ENCODE measurements at places on chromosomes 2 and 18.

GRCh38 chr2:136863874-136864273 lies 98.5 kb downstream of the THSD7B start:
- no peak for DNase-seq

GRCh38 chr2:10447300-10447894 lies 730 bp downstream of the ODC1 start:
- peak; percentile 24 for DNase-seq

DNA sequence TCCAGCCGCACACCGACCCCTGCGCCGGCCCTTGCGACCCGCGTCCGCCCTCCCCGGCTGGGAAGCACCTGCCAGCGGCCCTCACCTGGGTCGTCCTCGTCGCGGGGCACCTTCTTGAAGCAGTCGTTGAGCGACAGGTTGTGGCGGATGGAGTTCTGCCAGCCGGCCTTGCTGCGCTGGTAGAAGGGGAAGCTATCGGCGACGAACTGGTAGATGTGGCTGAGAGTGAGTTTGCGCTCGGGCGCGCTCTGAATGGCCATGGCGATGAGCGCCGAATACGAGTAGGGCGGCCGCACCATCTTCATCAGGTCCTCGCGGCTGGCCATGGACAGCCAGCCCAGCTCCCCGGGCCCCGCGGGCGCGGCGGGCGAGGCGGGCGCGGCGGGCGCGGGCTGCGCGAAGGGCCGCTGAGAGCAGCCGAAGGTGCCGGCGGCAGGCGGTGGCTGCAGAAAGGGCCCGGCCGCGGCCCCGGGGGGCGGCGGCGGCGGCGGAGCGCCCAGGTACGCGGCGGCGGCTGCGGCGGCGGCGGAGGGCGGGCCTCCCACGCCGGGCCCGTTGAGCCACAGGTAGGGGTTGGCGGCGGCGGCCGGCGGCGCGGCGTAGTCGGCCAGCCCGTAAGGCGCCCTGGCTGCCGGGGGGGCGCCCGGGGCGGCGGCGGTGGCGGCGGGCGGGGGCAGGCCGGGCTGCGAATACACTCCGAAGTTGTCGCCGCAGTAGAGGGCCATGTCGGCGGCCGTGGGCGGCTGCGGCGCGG lies 505 bp downstream of the FOXI3 start:
- DNase-seq = no peak

GRCh38 chr2:151972241-151973012 lies 126.4 kb downstream of the CACNB4 start:
- DNase-seq = no peak

DNA sequence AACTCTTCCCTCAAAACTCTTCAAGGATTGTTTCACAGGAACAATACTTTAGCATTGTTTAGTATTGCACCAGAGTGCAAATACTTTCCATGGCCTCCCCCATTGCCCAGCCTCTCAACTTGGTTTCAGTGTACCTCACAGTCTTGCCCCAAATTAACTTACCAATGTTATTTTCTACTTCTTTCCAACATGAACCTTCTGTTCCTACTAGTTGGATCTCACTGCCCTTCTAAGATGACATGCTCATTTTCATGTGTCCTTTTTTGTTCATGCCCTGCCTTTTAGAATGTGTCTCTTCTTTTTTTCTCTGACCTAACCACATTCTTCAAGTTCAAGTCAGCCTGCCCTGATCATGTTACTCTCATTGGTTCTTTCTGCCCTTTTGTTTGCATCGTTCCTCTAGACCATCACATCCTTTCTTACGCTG lies 4.1 kb downstream of the SPATS2L start:
- DNase-seq = no peak

- no peak for DNase-seq
Measured at GRCh38 chr2:72989770-72990556, 72.6 kb downstream of the EMX1 start.

DNA sequence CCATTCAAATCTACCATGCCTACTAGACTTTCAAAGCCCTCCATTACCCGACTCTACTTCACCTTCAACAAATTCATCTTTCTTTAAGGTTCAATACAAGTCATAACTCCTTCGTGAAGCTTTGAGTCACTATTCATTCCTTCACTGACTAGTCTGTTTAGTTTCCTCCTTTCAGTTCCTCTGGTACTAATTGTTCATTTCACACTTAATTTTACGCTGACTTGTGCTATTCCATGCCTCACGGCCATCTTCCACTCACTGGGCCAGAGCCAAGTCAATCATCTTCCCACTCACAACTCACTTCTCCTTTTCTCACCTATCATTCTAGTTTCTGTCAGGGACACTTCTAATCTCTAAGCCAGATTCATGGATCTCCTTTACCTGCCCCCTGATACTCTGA lies 136.2 kb downstream of the MTX2 start:
- DNase-seq = no peak

DNA sequence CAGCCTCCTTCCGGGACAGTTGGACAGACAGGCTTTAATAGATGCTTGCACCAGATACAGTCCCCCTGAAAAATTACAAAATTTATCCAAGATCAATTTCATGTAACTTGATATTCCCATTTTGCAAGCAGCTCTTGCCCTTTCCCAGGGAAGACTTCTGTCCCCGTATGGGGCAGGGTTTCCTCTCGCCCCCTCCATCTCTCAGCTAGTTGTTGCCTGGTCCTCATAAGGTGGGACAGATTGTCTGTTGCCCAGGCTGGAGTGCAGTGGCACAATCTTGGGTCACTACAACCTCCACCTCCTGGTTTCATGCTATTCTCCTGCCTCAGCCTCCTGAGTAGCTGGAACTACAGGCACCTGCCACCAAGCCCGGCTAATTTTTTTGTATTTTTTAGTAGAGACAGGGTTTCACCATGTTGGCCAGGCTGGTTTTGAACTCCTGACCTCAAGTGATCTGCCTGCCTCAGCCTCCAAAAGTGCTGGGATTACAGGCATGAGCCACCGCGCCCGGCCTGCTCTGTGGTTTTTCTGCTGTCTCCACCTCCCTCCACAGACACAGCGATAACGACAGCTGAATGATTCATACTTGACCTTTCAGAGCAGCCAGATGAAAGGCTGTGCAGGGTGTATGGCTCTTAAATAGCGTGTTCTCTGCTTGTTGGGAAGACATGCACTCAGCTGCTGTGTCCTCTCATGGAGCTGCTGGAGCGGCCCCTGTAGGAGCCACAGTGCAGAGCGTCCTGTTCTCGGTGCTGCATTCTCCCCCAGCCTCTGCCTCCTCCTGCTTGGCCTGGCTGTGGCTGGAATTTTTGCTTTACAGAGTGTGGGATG lies 61.4 kb downstream of the TTC39C start:
- peak; percentile 86 for DNase-seq

DNA sequence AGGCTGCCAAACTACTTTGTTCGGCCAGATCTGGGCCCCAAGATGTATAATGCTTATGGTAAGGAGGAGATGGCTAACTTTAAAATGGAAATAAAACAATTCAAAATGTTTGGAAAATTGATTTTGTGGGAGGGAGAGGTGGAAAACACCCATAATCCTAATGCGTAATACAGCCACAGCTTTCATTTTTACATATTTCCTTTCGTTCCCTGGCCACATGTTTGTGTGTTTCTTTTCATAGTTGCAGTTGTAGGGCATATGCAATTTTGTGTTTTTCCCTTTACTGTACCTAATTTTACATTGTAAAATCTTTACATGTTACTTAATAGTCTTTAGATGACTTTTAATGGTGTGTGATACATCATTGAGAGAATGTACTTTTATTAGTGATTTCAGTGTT lies 44.6 kb downstream of the KDM3A start:
- no peak for DNase-seq

- DNase-seq = no peak
Measured at GRCh38 chr2:191297033-191297432, 51.8 kb downstream of the MYO1B start.

DNA sequence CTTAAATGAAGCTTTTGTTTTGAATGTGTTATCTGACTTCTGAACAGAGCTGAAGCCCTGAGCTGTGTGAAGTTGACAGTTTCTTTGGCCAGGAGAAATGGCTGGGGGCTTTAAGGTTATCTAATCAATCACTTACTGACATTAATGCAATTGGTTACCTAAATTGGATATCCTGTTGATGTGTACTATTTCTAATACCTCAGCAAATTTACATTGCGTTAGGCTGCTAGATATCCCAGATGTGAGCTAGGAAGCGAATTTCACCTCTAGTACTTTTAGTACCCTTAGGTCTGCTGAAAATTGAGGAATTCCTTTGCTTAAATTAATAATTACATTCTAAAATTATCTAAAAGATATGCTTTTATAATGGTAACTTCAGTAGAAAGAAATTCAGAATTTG lies 102.0 kb downstream of the LCLAT1 start:
- DNase-seq = no peak

DNA sequence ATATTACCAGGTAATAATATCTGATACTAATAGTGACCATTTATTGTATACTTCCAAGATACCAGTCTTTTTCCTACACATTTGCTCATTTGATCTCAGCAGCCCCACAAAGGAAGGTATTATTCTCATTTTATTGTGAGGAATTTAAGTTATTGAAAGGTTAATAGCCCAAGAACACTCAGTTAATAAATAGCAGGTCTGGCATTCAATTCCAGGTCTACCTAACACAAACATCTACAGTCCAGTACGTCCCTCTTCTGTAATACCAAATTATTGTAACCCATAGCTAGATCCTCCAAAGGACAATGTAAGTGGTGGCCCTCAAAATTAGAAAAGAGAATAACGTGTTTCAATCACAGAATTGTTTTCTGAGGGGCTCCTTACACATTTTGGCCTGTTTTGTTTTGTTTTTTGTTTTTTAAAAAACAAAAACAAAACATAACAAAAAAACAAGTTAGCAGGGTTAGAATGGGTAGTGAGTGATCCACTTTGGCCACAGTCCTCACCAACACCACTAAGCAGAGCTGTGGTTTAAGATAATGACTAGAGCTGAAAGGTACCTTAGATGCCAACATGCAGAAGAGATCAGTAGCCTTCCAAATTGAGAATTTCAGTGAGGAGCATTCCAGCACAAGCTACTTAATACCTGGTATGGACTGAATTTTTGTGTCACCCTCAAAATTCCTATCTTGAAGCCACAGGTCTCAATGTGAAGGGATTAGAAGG lies 137.5 kb downstream of the DYM start:
- no peak for DNase-seq

- DNase-seq = no peak
Measured at GRCh38 chr2:170851635-170852034, 34.9 kb downstream of the GAD1 start.

GRCh38 chr2:58032016-58032763 lies 14.4 kb upstream of the VRK2 start:
- DNase-seq = no peak

DNA sequence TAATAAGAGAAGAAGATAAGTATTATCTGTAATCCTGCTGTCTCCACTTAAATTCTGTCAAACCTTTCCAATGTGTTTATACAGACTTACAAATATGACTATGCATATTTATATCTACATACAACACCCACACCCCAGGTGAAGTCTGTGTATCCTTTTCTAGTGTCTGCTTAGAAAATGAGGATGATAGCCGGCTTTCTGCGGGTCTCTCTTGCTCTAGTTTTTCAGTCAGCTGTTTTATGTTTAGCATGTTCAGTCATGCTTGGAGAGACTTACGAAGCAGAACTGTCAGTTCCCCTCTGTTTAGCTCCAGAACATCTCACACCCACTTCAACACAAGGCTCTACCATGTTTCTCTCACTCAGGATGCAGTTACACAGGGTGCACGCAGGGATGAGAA lies 137.3 kb upstream of the NFATC1 start:
- no peak for DNase-seq

- no peak for DNase-seq
Measured at GRCh38 chr2:127408807-127409099, 9.5 kb upstream of the PROC start.

DNA sequence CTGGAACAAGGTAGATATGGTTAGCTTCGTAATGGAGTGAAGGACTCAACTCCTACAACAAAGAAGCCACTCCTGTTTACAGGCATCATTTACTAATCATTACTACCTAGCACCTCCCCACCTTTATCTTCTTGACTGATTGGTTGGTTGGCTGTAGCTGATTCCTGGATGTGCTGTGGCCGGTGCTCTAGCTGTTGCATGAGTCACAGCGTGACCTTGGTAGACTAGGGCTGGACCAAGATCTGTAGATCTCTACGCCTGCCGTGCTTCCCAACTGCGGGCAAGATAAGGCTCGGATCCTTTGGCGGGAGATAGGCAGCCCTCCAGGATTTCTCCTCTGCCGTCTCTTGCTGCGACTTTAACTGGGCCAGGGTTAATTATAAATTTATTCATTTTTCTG lies 194.3 kb upstream of the SOX11 start:
- DNase-seq = no peak

DNA sequence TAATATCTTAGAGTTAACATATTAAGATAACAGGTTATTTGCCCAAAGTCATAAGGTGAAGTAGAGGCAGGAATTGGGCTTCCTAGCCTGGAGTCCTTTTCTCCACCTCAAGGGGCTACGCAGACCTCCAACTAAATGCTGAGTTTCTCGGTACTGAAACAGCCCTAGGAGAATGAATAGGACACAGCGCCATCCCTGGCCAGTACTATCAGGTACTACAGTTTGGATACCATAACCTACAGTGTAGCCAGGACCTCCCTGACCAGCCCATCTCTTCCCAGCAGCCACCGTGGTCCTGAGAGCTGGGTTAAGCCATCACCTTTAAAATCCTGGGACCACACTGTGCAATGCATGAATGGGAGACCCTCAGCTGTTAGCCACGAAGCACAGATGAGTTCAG lies 15.7 kb downstream of the CASP8 start:
- no peak for DNase-seq

DNA sequence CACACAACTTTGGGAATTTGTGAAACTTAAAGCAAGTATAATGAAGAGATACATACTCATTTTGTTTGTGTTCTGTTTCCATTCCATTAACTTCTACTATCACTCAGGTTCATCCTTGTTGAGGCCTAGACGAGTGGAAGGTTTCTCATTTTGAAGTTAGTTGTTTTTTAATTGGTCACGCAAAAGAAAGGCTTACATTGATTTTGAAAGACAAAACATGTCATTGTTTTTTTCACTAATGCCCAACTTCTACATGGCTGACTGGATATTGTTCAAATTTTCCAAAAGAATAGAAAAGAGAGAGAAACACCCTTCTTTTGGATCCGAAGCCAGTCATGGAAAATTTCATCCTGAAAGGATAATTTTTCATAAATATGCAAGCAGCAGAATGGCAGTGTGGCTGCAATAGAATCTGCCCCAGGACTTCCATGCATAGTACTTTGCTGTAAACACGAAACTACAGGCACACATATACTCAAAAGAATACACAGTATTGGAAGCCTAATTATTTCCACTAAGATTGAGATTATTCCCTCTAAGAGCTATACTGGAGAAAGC lies 27.4 kb downstream of the PRKCE start:
- DNase-seq = no peak

DNA sequence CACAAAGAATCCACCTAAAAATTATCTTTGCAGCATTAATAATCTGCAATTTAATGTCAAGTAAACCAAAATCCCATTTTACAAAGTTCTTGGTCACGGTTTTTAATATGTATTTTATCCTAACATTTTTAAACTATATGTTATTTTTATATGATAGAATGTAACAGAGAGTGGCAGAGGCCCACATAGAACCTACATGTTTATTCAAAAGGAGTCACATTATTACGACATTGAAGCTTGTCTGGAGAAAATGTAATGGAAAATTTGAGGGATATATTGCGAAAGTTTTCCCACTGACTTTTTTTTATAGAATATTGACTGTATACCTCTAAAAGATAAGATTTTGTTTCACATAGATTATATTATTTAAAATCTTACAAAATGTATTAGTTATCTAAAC lies 89.7 kb upstream of the COL3A1 start:
- DNase-seq = no peak
